IMR-90 (cell line): ENCODE measurements at places on chromosomes 6 and 20.

GRCh38 chr20:58694241-58695083, 1.9 kb downstream of the NPEPL1 start:
- DNase-seq: no peak

GRCh38 chr20:21712443-21713059, 7.1 kb downstream of the PAX1 start:
- no peak for DNase-seq

- DNase-seq: no peak
These were observed 18.6 kb upstream of the MICB start for GRCh38 chr6:31479151-31479932.

DNA sequence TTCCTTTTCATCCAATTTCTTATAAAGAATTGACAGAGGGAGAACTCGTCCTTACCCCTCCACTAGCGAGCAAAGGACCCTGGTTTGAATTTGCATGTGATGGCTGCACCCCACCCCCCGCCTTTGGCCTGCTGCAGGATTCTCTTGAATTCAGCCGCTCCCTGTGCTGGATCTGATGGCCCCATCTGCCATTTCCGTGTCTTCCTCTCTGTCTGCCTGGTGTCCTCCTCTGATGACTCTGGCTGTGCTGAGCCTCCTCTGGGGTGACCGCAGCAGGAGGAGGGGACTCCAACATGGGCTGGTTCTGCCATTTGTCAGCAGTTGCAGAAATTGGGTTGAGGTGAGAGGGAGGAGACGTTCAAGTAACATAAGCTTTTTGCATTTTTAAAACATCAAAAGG, 188.8 kb downstream of the DLL1 start:
- DNase-seq: no peak

- no peak for DNase-seq
These were observed 95.6 kb upstream of the FOXO3 start for GRCh38 chr6:108465098-108465495.

DNA sequence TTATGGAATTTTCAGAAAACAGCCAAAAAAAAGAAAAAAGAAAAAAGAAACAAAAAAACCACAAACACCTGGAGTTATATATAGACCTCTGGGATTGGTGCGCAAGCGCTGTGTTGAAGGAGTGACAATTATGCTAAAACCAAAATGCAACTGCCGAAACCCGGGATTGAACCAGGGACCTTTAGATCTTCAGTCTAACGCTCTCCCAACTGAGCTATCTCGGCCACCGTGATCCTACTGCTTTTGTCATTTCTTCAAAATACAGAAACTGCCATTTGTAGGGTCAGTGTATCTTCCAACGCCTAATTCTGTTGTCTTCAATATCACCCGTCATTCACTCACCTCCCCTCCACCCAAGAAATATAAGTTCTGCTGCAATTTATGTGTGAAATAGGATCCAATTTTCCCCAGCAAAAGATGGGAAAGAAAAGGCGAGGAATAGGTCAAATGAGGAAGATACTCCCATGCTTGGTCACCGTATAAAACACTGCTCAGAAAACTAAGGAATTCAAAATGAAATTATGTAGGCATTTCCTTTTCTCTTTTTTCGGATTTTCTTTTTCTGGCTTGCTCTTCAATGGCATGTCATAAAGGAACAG, 116.0 kb downstream of the TRIM27 start:
- peak; percentile 69 for DNase-seq

DNA sequence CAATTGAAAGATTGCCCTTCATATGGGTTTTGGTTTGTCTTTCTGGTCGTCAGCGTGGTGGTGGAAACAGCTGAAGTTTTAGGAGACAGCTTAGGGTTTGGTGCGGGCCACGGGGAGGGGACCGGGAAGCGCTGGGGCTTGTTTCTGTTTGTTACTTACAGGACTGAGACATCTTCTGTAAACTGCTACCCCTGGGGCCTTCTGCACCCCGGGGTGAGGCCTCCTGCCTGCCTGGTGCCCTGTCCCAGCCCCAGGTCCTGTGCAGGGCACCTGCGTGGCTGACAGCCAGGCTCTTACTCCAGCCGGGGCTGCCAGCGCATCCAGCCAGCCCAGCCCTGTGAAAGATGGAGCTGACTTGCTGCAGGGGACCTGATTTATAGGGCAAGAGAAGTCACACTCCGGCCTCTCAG, 22.8 kb downstream of the NPEPL1 start:
- no peak for DNase-seq

DNA sequence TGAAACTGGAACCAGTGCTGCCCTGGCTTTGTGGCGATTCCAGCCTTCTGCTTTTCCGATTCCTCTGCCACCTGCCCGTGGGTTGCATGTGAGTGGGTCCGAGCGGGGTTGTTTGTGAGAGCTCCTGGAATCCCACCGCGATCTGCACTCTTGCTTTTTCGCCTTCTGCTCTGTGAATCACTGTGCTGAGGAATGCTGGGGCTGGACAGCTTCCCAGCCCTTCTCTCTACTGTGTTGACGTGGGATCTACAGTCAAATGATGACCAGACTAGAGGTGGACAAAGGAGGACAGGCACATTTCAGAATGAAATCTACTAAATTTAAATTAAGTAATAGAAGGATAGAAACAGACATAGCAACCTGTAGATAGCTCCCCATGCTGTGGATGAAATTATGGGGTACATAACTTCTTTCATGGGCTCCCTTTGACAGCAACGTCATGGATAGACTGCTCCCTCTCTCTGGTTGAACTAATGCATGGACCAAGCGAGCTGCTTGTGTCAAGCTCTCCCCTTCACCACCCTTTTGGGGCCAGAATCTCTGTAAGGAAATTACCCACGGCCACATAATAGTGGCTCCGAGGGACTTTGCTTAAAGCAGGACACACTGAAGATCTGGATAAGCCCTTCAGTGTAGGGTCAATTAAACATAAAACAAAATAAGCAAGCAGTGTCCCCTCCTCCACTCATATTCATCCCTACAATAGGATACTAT, 2.0 kb downstream of the FNDC1 start:
- peak; percentile 75 for DNase-seq

DNA sequence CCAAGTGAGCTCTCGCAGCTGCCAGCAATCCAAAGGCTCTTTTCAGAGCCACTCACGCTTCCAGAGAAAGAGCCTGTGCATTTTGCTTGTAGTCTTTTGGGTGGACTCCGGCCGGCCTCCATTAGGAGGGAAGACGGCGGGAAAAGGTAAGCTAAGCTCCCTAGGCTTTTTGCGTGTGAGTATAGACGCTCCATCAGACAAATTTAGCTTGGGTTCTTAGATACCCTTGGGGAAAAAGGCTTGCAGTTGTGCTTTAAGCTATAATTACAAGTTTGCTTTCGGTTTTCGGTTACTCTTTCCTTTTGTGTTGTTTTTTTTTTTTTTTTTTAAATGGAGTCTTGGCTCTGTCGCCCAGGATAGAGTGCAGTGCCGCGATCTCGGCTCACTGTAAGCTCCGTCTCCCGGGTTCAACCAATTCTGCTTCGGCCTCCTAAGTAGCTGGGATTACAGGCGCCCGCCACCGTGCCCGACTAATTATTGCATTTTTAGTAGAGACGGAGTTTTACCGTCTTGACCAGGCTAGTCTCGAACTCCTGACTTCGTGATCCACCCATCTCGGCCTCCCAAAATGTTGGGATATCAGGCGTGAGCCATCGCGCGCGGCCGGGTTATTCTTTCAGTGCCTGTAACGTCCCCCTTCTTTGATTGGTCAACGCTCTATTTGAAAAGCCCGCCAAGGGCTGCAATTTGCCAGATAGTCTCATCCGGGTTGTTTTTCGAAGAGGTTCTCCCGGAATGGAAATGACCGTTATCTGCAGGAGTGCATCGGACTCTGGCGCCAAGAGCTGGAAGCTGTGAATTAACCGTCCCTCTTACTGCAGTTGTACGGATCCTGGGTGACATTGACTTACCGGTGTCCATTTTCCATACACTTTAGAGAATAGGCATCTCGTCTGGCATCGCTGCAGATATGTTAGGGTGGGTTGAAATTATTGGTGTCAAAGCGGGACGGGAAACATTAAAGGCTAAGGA, 18.1 kb downstream of the OR2B2 start:
- DNase-seq: peak; percentile 94

DNA sequence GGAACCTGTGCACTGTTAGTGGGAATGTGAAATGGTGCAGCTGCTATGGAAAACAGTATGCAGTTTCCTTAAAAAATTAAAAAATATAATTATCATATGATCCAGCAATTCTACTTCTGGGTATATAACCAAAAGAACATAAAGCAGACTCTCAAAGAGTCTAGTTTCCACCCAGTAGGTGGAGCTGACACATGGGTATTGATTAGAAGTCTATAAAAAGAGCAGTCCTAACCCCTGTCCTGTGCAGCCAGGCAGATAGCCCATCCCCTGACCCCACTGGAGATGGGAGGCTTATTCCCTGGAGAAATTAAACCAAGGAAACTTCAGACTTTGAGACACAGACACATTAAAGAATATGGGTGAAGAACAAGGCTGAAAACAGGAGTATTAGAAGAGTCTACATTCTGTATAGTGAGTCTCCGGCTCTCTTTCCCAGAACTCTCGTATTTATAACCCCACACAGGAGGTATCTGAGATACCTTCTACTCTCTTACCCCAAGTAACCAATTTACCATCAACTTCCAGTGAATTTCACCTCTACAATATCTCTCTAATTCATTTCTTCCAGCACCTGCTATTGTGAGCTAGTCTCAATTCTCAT, 92.3 kb downstream of the SEL1L2 start:
- DNase-seq: no peak

- no peak for DNase-seq
These were observed 67.8 kb upstream of the CITED2 start for GRCh38 chr6:139442188-139442671.

DNA sequence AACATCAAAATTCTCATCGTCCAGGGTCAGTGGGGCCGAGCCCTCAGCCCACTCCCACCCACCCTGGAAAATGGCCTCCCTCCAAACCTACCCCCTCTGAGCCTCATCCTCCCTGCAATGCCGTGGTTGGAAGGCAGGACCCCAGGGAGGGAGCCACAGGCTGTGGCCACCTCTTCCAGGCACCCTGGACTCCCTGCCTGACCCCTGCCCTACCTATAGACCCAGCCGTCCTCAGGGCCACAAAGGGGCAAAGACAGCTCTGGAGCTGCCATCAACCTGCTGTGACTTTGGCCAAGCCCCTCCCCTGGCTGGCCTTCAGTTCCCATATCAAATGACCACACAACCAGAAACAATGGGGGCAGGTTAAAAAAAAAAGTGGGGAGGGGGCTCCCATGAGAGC, 2.3 kb upstream of the UCKL1 start:
- no peak for DNase-seq
